ENCODE measurements at places on chromosomes 12 and 14.

DNA sequence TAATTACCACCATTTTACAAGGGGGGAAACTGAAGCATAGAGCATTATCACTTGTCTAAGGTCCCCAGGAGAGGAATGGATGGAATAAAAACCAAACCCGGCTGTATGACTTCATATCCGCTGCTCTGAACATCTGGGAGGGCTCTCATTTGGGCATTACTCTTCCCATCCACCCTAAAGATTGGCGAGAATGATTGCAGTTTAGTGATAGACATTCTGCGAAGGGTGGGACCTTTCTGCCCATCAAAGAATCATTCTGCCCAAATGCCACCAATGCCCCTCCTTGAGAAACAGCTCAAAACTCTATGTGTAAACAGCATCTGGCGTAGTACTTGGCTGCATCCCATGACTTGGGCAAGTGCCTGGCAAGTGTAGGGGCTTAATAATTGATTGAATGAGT is 11.6 kb downstream of the CHST11 start:
- DNase-seq: no peak

DNA sequence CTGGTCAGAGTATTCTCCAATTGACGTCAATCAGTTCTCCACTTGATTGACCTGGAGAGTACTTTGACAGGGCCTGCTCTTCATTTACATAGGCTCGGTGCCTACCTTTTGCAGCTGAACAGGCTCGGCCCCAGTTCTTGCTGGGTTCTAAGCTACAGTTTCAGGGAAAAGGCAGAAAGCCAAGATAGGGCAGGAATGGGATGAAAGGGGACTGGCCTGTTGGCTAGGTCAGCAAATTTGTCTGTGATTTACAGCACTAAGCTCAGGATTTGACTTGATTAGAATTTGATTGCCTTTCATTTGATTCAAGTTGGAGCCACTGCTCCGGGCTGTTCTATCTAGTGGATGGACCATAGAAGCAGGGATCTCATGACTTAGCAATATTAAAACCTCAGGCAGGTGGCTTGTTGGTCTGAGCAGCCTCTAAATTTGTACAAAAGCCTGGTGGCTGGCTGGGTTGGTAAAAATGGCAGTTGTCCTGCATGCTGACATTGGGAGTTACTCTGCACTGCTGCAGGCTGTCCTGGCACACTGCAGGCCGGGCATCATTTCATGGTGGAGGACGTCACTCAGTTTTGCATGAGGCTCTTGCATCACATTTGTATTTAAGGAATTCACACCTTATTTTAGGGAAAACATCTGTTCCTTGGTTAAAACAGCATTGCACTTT is 71.8 kb downstream of the BICD1 start:
- no peak for DNase-seq

DNA sequence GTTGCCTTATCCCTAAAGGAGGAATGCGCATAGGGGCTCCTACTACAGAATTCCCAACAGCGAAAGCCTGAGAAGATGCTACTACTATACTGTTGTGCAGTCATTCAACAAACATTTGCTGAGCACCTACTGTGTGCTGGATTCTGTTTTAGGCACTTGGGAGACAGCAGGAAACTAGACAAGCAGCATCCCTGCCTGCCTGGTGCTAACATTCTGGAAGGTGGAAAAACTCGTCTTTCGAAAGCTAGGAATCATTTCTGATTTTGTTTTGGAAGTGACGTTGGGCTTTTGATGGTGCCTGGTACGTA is 131.5 kb upstream of the NCOR2 start:
- DNase-seq: no peak

DNA sequence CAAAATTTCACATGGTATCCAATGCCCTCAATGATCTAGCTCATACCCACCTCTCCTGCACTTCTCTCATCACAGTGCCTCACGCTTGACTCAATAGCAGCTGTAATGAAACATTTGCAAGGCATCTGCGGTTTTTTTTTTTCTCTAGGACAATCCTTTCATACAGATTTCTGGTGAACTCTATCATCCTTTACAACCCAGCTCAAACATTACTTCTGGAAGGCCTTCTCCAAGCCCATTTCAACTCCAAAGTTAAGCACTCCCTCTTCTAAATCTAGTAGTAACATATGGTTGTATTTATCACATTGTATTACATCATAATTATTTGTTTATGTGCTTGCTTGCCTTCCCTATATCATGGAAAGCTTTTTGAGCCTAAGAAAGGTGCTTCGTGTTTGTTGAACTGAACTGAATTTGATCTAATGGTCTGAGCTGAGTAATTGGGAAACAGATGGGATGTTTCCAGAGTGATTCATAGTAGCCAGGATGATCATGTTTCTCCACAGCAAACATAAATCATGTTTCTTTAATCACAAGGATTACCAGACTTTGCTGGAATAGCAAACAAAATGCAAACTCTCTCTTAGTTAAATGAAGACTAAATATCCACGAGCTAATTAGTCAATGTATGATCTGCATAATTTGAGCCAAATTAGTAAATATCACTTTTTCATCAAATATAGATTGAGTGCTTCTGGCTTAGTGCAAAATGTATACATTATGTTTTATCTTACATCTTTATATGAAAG is 14.3 kb downstream of the CFL2 start:
- no peak for DNase-seq

- DNase-seq: no peak
These were observed 24.5 kb downstream of the RECQL start for GRCh38 chr12:21476949-21477348.

DNA sequence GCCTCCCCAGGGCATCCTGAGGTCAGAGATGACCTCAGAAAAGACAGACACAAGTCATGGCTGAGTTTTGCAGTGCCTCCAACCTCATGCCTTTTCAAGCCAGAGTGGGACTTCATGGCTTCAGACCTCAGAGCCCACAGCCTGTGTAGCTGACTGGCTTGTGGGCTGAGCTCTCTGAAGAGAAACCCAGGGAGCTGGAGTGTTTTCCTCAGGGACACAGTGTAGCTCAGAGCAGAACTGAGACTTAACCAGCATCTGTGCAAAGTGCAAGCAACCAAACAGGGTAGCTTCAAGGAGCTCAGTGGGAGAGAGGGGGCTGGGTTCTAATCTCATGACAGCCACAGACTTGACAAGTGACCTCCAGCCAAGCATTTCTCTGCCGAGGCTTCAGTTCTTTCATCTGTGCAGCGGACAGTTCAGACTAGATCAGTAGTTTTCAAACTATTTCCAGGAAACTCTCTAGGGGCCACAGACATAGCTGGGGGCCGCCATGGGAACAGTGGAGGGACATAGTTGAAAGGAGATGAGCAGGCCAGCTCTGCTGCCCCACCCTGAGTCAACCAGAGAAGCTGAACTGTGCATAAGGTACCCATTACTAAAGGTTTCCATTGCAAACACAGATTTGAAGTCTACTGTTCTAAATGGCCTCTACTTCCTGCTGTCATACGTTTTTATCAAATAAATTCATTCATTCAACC is 80.0 kb downstream of the LGMN start:
- no peak for DNase-seq
